ENCODE measurements at places on chromosomes 7 and 10.
A peak's percentile ranks its signal among the peaks of the same experiment; 100 is the strongest.

GRCh38 chr7:105971845-105972244 is 8.8 kb downstream of the CDHR3 start:
- no peak for ATAC-seq

DNA sequence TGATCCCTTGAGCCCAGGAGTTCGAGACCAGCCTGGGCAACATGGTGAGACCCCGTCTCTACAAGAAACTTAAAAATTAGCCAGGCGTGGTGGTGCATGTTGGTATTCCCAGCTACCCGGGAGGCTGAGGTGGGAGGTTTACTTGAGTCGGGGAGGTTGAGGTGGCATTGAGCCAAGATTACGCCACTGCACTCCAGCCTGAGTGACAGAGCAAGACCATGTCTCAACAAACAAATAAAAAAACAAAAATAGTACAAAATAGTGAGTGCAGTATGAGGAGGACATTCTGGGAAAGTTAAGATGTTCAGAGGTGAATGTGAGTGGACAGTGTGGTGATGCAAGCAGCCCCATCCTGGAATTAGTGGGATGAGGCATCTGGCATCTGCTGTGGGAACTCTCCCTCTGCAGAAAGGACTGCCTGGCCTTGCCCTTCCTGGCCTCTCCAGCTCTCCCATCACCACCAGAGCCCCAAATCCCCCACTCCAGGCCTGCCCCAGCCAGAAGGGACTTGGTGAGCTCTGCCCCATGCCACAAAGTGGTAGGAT is 96.6 kb upstream of the PARD3 start:
- ATAC-seq = no peak

DNA sequence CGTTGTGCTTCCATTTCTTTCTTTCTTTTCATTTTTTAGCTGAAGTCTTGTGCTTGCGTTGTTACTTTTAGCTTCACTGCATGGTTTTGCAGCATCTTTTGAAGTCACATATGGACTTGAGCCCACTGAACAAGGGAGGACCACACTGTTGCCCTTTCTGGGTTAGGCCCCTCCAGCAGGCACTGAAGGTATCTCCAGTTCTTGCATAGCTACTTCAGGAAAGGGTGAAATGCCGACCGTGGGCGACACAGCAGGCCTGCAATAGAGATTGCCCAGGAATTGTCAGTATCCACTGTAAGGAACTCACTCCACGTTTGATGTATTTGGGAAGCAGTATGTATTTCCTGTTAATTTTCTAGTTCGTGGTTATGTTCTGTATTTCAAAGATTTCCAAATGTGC is 85.1 kb downstream of the WDR37 start:
- no peak for ATAC-seq

GRCh38 chr10:14579405-14579804 is 195.3 kb downstream of the FAM107B start:
- no peak for ATAC-seq

DNA sequence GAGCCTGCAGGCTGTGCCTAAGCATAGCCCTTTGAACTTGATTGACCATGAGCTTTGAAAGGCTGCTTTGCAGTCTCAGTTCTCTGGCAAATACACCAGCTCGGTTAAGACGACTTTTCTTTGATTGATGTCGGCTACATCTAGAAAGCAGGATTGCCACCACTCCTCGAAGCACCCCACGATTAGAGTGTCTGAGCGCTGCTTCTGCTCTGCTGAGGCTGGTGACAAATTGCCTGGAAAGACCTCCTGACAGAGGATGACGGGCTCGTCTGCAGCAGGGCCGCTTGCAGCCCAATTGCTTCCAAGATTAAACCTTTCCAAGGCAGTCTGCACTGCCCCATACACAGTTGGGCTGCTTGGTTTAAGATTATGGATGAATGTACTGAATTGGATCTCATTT is 182.0 kb downstream of the CUX1 start:
- no peak for ATAC-seq

DNA sequence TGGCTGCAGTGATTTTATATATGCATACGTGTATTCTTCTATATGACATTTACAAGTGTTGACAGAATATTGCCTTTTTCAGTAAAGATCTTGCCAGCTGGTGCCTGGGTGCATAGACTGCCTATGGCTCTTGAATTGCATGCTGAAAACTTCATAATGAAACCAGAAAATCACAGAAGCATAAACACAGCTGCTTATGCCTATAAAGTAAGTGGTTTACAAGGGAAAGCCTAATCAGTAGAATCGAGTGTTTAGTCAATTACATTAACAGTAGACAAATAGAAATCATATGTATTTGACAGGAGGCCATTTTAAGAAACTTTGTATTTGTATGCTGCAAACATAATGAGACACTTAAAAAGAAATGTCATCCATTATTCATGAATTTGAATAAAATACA is 82.5 kb downstream of the TMEM168 start:
- no peak for ATAC-seq

GRCh38 chr7:79430391-79430790 is 23.1 kb downstream of the MAGI2 start:
- ATAC-seq = no peak

DNA sequence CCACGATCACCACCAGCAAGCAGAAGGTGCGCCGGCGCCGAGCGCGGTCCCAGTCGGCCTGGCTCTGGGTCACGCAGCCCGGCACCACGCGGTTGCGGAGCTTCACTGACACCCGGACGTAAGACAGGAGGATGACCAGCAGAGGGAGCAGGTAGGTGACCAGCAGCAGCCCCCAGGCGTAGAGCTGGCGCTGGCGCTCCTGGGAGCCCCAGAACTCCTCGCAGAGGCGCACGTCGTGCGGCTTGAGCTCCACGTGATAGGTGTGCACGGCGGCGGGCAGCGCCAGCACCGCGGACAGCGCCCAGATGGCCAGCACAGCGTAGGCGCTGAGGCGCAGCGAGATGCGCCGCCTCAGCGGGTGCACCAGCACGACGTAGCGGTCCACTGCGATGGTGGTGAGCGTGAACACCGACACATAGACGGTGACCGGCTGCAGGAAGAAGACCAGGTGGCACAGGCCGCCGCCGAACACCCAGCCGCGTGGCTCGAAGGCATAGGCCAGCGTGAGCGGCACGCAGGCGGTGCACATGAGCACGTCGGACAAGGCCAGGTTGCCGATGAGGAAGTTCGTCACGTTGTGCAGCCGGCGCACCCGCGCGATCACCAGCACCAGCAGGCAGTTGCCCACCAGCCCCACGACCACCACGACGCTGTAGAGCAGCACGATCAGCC is 920 bp downstream of the PRLHR start:
- peak; percentile 50 for ATAC-seq

GRCh38 chr7:91247500-91247899 is 16.7 kb upstream of the FZD1 start:
- ATAC-seq = no peak

DNA sequence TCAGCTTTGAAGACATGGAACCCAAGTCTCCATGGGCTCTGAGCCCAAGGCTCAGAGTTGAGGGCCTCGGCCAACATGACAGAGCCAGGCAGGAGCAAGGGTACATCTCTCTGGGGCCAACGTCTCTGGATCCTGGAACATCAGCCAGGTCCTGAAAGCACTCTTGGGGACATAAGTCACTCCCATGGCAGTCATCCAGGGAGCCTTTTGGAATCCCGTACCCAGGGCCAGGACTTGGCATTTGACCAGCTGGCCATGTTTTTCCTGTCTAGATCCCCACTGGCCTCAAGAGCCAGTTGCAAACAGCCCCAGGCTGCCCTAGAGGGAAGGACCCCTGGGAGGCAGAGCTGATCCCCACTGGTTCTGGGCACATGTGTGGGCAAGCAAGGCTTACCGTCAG is 4.3 kb upstream of the CXCL12 start:
- no peak for ATAC-seq

DNA sequence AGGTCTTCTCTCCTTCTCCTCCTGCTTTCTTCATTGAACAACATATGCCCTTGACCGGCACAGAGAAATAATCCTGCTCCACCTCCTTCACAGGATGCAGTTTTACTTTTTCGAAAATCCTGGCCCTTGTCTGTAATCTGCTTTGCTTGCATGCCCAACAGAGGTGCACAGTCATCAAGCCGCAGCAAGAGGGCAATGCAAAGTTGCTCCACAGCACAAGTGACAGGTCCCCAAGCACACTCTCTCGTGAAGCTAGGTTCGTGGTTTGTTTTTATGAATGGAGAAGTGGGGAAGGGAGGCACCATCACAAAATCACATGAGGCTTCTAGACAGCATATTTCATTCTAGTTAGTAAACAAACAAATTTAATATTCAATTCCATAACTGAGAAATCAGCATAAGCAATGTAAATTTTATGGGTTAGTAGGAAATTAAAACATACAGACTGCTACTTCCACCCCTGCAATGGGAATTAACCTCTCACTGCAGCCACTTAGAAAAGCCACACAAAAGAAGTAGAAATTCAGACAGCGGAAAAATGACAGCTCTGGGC is 178.8 kb downstream of the TPK1 start:
- ATAC-seq = no peak

DNA sequence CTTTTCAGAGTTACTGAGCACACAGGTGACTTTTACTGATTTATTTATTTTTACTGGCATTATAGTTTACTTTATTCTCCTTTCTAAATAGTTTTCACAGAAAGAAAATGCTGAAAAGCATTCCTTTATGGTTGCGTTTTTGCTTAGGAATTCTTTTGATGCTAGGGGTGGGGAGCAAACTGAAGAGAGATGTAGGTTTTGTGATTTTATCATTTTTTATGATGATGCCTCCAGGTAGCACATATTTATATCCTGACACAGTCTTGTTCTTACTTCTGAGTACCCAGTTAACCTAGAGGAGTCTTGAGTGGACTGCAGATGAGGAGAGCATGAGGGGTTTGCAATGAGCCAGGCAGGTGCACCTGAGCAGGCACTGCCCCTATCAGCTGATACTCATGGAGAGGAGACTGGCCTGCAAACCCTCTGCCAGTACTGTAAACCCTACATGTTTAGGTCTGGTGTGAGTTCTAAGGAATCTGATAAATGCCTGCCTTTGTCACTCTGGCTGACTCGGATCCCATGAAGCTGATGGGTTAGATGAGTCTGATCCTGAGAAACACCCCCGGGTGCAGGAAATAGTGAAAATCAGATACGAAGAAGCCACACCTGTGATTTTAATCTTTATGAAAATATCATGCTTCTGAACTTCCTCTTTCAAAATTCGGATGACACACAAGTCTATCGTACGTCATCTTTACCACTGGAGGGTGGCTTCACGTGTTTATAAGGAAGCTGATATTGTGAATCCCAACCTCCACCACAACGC is 302.9 kb downstream of the WDR37 start:
- peak; percentile 64 for ATAC-seq

DNA sequence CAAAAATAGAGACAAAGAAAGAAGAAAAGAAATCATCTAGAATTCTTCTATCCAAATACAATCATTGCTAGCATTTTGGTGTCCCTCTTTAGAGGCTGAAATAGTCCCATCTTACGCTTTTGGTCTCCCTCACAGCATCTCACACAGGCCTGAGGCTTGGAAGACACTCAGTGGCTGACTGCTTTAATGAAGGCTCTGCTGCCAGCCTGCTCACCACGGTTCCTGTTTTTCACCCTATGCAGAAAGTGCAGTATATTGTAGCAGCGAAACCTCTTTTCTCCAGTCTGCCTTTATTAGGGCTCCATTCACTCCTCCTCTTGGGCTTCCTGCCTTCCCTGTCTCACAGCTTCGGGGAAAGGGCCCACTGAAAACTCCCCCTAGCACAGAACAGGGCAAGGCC is 102.2 kb downstream of the JCAD start:
- ATAC-seq = no peak

DNA sequence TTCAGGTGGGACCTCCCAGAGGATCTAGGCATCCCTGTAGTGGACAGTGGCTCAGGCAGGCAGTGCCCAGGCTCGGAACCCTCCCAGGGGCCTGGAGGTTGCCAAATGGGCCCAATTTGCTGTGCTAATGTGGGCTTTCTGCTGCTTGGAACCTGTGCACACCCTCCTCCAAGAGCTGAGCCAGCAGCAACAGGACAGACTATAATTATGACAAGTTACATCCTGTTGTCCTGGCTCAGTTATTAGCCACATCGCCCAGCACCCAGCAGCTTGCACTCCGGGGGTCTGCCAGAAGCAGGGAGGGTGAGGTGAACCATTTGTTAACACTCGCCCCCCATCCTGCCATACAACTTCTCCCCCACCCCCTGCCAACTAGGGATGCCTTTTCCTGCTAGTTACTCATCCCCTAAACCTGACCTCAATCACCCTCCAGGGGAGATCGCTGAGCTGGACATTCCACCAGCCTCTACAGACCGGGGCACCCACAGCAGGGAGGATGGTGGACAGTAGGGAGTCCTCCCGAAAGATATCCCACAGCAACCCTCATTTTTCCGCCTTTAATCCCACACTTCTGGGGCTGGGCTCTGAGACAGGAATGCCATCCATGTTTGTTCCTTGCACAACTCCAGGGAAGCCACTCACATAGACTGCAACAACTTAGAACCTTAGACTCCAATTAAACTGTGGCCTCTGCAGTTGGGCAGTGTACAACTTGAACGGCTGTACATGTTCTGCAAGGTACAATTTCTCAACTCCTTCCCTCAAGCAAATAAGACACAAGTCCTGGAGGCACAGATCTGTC is 7.9 kb upstream of the MYL10 start:
- ATAC-seq = no peak

DNA sequence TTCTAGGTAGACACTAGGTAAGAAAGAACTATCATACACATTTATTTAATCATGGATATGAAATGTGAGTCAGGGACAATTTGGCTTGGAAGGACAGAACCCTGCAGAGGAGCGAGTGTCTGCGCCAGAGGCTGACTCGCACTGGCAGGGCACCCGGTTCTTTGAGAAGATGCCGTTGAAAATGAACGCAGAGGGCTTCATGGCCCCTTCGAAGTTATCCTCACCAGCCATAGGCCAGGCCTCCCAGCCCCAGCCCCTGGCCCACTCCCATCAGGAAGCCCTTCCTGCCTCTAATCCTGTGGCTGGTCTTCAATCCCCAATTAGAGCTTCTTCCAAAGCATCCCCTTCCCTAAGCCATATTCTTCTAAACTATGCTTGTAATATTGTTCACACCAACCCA is 239.8 kb downstream of the TCERG1L start:
- ATAC-seq = no peak

GRCh38 chr7:156282816-156283215 is 357.8 kb upstream of the RNF32 start:
- ATAC-seq = no peak

DNA sequence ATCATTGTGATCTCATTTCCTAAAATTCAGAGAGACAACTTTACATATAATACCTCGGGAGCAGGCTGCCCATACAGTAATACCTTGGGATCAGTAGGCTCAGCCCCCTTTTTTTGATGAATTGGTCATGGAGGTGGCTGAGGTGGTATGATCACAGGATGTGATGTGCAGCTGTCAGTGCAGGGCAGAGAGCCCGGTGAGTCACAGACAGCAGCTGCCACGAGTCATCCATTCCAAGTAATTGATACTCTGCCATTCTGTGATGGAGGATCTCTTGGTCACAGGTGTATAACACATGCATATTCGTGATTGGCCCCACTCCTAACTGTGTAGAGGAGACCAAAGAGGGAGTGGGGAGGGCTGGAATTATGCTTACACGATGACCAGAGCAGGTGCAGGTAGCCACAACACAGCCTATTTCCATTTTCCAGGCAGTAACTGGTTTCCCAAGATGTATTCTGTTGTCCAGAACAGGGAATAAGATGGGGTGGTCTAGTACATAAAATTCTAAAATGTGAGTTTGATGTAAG is 14.1 kb downstream of the NRCAM start:
- ATAC-seq = peak; percentile 32
